ENCODE measurements at places on chromosomes 3 and 15.

- no peak for DNase-seq
These were observed 52.1 kb downstream of the ITGB5 start for GRCh38 chr3:124834723-124835718.

DNA sequence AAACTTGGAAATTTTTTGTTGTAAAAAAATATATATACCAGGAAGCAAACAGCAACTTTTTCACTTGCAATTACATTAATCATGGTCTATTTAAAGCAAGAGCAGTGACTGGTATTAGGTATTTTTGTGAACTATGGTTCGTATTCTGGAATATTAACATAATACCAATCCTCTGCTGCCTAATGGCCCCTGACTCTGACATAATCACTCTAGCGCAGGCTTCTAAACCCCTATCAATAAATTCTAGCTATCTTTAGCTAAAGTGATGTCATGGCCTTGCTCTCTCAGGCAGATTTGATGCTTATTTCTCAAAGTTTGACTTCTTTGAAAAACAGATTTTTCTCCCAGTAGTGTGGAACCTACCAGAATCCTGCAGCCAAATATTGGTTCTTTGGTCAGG, 808.3 kb downstream of the VGLL3 start:
- no peak for DNase-seq

DNA sequence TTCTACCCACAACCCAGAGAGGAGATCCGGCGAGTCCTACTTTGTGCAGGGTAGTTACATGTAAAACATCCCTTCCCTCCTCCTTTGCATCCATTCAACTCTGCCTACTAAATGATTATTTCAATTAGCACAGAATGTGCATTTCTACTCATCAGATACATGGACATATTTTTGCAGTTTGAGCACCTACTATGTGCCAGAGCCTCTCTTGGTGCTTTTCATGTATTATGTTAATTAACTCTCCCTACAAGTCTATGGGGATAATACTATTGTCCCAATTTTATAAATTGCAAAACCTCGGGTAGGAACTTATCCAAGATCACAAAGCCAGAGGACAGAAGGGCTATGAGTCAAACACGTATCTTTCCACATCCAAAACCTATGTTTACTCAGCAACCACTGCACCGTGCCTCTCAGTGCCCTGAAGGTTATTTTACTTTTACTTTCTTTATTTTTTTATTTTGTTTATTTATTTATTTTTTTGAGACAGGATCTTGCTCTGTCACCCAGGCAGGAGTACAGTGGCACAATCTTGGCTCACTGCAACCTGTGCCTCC, 432.8 kb downstream of the MAGI1 start:
- no peak for DNase-seq

DNA sequence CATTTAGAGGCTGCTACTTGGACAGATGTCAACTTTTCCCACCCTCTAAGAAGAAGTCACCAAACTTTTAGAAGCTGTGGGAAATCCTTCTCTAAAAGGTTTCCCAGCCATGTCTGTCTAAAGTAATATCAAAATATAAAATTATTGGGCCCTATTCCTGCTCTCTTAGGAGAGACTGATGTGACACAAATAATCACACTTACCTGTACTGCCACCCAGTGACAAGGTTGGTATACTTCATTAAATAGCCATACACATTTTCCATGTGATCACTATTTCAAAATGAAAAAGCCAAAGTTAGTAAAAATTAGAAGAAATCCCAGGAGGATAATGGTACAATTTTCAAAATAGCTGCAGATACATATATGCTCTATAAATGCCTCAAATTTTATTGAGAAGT, 12.6 kb downstream of the OSBPL11 start:
- DNase-seq: no peak

DNA sequence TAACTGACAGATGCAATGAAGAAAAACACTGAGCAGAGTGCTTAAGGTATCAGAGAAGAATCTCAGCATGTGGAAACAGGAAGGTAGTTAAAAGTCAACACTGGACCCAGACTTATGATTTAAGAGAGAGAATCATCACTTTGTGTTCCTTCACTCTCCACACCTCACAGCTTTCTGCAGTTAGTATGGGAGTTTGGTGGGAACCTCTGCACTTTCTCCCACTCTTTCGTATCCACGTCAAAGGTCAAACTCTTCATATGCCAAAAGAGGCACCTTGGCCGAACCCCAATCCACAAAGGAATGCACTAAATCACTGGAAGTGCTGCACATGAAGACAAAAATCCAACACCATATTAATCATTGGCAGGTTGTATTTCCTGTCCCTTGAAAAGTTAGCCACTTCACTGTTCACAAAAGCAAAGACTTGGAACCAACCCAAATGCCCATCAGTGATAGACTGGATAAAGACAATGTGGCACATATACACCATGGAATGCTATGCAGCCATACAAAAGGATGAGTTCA, 361.2 kb downstream of the MAGI1 start:
- DNase-seq: no peak

- no peak for DNase-seq
These were observed 32.0 kb downstream of the PLOD2 start for GRCh38 chr3:146128939-146129338.

- no peak for DNase-seq
These were observed 27.7 kb upstream of the VPS33B start for GRCh38 chr15:91050128-91050455.

DNA sequence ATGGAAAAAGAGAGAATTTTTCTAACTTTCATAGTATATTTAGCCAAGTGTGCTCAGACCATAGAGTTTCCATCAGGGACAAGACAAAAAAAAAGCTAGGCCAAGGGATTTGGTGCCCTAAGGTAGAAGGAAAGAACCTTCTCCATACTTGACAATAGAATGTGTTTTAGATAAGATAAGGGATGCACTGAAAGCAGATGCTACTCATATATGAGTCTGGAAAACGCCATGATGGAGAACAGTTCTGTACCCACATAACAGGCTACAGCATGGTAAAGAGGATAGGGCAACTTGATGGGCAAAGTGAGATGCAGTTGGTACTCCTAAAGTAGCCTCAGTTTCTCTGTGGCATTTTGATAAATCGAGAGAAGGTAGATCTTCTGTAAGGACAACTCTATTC, 216.4 kb upstream of the NECTIN3 start:
- DNase-seq: no peak

GRCh38 chr15:90184786-90185704, 16.1 kb upstream of the SEMA4B start:
- no peak for DNase-seq

GRCh38 chr3:133747907-133748639, 1.9 kb downstream of the TF start:
- DNase-seq: no peak

DNA sequence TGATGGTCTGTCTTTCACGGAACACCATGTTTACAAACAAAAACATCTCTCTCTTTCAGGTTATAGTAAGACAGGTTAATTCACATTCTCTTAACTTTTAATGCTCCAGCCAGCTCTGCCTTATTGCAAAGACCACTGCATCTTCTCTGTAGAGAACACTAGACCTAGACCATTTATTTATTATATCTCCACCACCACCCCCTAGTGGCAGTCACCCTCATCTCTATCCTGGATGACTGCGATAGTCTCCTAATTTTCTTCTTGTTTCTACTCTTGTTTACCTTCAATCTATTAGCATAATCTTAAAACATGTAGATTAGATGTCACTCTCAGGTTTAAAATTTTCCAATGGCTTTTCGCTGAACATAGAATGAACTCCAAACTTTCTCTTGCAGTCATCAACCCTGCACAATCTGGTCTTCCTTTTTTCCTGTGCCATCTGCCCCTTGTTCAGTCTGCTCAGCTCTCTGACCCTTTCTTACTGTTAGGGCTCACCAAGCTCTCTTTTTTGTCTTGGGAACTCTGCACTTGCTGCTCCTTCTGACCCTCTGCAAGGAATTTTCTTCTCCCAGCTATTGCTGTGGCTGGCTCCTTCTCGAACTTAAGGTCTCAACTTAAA, 155.6 kb downstream of the SQOR start:
- DNase-seq: peak; percentile 4

GRCh38 chr3:66473692-66474091, 27.1 kb downstream of the LRIG1 start:
- no peak for DNase-seq

DNA sequence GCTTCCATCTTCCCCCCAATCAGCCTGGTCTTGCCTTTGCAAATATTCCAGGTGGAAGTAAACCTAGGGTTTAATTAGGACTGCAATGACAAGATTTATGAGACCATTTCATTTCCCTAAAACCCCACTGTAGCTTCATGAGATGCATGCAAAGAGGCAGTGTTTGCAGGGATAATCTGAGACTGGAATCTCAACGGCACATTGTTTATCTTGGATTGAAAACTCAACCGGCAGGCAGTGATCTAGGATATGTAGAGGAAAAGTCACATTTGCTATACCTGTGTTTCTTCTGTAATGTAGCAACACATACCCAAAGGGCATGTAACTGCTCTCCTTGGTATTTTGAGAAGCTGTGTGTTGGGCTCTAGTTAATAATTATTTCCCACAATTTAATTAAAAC, 18.7 kb upstream of the CLSTN2 start:
- no peak for DNase-seq

DNA sequence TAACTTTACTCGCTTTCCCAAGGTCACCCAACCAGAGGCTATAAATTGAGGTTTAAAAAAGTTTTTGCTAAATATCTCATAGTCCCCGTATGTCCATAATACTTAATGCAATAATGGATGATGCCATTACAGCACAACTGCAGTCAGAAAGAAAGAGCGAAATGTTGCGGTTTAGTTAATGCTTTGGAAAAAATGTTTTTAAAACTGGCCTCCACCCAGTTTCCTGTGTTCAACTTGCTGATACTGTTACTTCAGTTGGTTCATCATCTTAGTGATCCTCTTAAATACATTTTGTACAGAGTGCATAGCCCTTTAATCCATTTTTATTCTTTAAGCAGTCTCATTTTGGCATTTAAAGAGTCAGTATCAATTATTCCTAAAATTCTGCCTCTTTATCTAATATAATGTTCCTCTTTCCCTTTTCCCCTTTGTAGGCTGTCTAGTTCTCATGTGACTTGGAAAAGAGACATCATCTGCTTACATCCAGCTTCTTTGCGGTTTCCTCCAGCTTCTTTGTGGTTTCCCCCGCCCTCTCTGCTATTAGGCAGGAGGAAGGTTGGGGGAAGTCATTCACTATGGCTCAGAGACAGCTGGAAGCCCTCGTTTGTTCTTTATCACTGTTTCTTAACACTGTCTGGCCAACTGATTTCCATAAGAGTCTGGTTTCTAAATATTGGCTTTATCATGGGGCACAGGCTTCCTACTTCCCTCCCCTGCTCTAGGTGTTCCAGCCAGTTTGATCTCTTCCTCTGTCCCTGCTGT, 154.3 kb downstream of the GOLIM4 start:
- DNase-seq: peak; percentile 93

- peak; percentile 37 for DNase-seq
These were observed 44.5 kb downstream of the NOX5 start for GRCh38 chr15:69058830-69059556.

- DNase-seq: no peak
These were observed 617.5 kb upstream of the CCDC54 start for GRCh38 chr3:106759731-106760130.

DNA sequence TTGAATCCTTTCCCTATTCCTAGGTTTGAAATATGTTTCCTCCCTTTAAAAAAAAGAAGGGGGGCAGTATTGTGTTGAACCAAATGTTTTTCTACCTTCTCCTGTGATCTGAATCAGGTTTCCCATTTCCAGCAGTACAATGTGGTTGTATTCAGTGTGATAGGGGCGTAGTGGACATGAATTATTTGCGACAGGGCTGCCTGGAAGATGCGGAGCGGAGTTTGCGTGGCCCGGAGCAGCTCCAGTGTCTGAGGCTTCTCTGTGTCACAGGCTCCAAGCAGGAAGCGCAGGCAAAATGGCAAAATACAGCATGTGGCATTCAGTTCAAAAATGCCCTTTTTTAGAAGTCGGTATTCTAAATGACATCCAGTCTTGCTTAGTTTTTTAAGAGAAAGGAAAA, 154.4 kb downstream of the PGPEP1L start:
- DNase-seq: peak; percentile 91

- no peak for DNase-seq
These were observed 49.2 kb downstream of the NEK10 start for GRCh38 chr3:27319847-27320526.

- no peak for DNase-seq
These were observed 175.7 kb downstream of the TNIK start for GRCh38 chr3:171284308-171285075.

DNA sequence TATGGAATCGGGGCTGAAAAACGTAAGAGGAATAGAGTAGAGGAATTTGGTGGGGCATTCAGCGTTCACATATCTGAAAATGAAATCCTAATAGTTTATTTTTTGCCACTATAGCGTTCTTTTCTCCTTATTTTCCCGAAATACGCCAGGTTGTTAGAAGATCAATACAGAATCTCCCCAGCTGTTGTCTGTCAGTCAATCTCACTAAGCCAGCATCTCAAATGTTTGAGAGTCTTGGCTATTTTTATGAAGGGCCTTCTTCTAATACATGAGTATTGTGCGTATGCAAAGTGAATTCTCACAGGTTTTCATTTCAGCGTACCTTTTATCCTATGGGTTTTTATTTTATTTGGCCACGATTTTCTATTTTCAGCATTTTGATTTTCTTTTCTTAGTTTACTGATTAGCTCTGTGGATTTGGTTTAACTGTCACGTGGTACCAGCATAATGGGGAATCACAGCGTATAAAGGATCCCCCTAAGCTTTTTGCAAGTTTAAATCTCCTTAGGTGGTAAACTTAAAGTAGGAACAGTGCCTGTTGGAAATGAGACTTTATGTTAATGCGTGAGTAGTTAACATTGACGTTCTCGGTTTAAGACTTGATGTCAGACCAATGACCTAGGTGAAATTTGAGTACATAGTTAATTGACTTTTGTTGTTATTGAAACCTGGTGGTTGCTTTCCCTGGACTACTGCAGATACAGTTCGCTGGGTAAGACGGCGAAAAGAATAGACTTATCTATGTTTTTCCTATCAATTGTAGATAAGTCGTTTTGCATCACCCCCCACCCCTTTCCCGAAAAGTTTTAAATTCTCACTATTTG, 1.3 kb downstream of the FXR1 start:
- no peak for DNase-seq

- DNase-seq: no peak
These were observed 542.7 kb upstream of the ADAMTS9 start for GRCh38 chr3:65230261-65231139.

GRCh38 chr3:88596451-88596850, 446.7 kb downstream of the C3orf38 start:
- no peak for DNase-seq

GRCh38 chr3:162328649-162329048, 832.0 kb downstream of the OTOL1 start:
- no peak for DNase-seq

GRCh38 chr3:189512039-189512438, 119.2 kb upstream of the TP63 start:
- peak; percentile 6 for DNase-seq

Data from HL-60 (cell line).